ENCODE measurements at places on chromosomes 16 and 17. TPM values are rescaled to one million over a fixed set of nuclear protein-coding genes. Genes with fewer than 3 reads are reported as not detected.

The RRN3 gene
- total RNA-seq = 45.4 TPM

- no peak for DNase-seq
Measured at GRCh38 chr17:39981207-39981741, 667 bp downstream of the PSMD3 start.

The SALL1 gene
- 6.0 TPM for total RNA-seq

The FBXO39 gene
- not detected for total RNA-seq

GRCh38 chr16:89410322-89410721 is 80.0 kb downstream of the ANKRD11 start:
- DNase-seq = no peak

DNA sequence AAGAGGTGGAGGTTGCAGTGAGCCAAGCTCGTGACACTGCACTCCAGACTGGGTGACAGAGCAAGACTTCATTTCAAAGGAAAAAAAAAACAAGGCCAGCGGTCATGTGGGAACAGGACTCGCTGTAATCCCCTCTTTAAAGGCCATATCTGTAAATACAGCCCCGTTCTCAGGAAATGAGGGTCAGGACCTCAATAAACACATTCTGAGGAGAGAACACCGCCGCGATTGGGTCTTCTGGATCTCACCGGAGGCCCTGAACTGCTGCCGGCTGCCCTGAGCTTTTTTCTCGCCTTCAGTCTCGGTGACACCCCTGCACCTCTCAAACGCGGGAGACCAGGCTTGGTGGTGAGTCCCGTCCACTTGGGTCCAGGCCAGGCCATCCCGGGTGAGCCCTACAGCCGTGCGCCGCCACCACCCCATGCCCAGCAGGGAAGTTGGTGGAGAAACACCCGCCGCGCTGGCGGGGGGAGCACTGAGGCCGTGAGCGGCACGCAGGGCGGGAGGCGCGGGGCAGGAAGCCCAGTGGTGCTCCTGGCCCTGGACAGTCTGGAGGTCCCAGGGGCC is 28.4 kb downstream of the SLC25A10 start:
- no peak for DNase-seq

The MFAP4 gene
- not detected for total RNA-seq

The WNT3 gene
- 4.1 TPM for total RNA-seq

DNA sequence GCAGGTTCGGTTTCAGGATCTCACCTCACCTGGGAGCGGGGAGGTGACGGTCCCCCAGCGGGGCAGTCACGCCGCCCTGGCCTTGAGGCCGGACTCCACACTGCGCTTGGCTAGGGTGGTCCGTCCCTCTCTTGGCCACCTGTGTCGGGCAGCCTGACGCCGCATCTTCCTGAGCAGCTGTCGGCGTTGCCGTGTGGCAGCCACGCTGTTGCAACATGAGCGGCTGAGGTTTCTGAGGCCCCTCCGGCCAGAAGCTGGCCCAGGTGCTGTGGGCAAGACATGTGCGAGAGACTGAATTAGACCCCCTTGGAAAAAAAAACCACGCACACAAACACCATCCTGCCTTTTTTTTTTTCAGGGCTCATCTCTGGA is 49.2 kb downstream of the IRF8 start:
- no peak for DNase-seq

GRCh38 chr16:86447228-86447627 is 63.1 kb upstream of the FOXF1 start:
- no peak for DNase-seq

The CSF3 gene
- total RNA-seq = not detected

DNA sequence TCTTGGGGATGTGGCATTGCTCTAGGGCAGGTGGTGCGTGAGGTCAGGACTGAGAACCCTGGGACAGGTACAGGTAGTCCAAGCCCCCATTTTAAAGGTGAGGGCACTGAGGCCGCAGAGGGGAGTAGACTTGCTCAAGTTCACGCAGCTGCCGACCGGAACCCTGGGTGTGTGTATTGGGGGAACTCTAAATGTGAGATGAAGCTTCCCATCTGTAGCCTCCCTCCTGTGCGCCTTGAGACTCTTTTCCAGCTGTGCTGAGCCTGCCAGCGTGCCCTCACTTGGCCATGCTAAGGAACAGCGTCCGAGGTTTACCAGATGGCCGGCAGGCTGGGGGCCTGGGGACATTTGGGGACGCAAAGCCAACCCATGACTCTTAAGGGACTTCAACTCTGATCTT is 79.0 kb upstream of the CDC42EP4 start:
- DNase-seq = no peak

Measured in HT1080 (cell line).